Skeletal muscle tissue (tissue), 5 donors: ENCODE measurements at places on chromosomes 1 and 21. TPM values are rescaled to one million over a fixed set of nuclear protein-coding genes. Genes with fewer than 3 reads are reported as not detected.

Gene LRRC71
- total RNA-seq: not detected

Gene WDR3
- 14.1 TPM for total RNA-seq

Gene ST6GALNAC5
- 2.1 TPM for total RNA-seq

Gene HOOK1
- 1.0 TPM for total RNA-seq

Gene DFFB
- 2.1 TPM for total RNA-seq

Gene PPP1R15B
- total RNA-seq: 30.3 TPM

Gene ZNF593OS
- total RNA-seq: not detected

Gene VCAM1
- 26.1 TPM for total RNA-seq

Gene RYR2
- total RNA-seq: 5.7 TPM

Gene B3GALT5
- under 0.01 TPM for total RNA-seq

Gene TAS1R3
- total RNA-seq: 1.6 TPM

Gene SEC22B
- total RNA-seq: 26.6 TPM

Gene PYHIN1
- not detected for total RNA-seq

Gene LENEP
- total RNA-seq: not detected

Gene CSMD2
- 0.52 TPM for total RNA-seq

Gene CGN
- 0.52 TPM for total RNA-seq

Gene RNU1-1
- under 0.01 TPM for total RNA-seq

Gene PLA2G2F
- total RNA-seq: not detected

Gene PRAMEF25
- total RNA-seq: not detected

Gene OR14K1
- 0.52 TPM for total RNA-seq

Gene SPRR1A
- total RNA-seq: not detected

Gene SLAMF7
- total RNA-seq: 0.52 TPM

Gene SPRR2A
- not detected for total RNA-seq

Gene TMEM9
- 50.1 TPM for total RNA-seq

Gene ZBTB37
- 12.0 TPM for total RNA-seq

Gene PMF1
- total RNA-seq: 50.6 TPM

Gene GNAT2
- total RNA-seq: not detected

Gene C1QC
- 30.3 TPM for total RNA-seq

Gene LRRC38
- total RNA-seq: 10.4 TPM

Gene GUCA2A
- total RNA-seq: not detected

Gene C1orf159
- 2.1 TPM for total RNA-seq

Gene SLC44A3
- total RNA-seq: 2.6 TPM

Gene ACOT11
- total RNA-seq: 4.7 TPM
